ENCODE measurements at places on chromosomes 6 and 20. TPM values are rescaled to one million over a fixed set of nuclear protein-coding genes. Genes with fewer than 3 reads are reported as not detected.

TCF19 gene
- total RNA-seq, result 67.2 TPM

TMC2 gene
- not detected for total RNA-seq

RNF182 gene
- not detected for total RNA-seq

MUC22 gene
- total RNA-seq, result not detected

SIGLEC1 gene
- not detected for total RNA-seq

FNDC11 gene
- total RNA-seq, result 0.49 TPM

SOBP gene
- total RNA-seq, result 0.27 TPM

RHAG gene
- not detected for total RNA-seq

PPP1R10 gene
- total RNA-seq, result 100 TPM

CEP57L1 gene
- 14.5 TPM for total RNA-seq

GPR6 gene
- not detected for total RNA-seq

CENPW gene
- total RNA-seq, result 35.5 TPM

NFS1 gene
- total RNA-seq, result 25.0 TPM

OR12D3 gene
- total RNA-seq, result not detected

REPS1 gene
- 54.7 TPM for total RNA-seq

DEF6 gene
- 220 TPM for total RNA-seq

SLCO4A1 gene
- total RNA-seq, result 41.0 TPM

BPIFA1 gene
- not detected for total RNA-seq

ALDH8A1 gene
- 4.5 TPM for total RNA-seq

SMOC2 gene
- total RNA-seq, result not detected

SLC17A4 gene
- total RNA-seq, result not detected

LIN28B gene
- total RNA-seq, result not detected

POU5F1 gene
- not detected for total RNA-seq

EEF1A2 gene
- 1.6 TPM for total RNA-seq

RIMS4 gene
- not detected for total RNA-seq

ERVFRD-1 gene
- not detected for total RNA-seq

C4B gene
- 4.2 TPM for total RNA-seq

IP6K3 gene
- not detected for total RNA-seq

TREML2 gene
- total RNA-seq, result 23.3 TPM

NOTCH4 gene
- total RNA-seq, result 0.37 TPM

All from T-helper 1 cell treated with Interleukin-12 subunit alpha and Interleukin-12 subunit beta and Interleukin-4 antibody, amounts not matched to agents 30 ng/mL and 1 ng/mL, for 36 hours (primary cell).